Stimulated activated CD4-positive, alpha-beta T cell treated with anti-CD3 and anti-CD28 coated beads, Interleukin-4, amount 100 ng/mL, for 24 hours (primary cell): ENCODE measurements at places on chromosomes 6 and 20.

DNA sequence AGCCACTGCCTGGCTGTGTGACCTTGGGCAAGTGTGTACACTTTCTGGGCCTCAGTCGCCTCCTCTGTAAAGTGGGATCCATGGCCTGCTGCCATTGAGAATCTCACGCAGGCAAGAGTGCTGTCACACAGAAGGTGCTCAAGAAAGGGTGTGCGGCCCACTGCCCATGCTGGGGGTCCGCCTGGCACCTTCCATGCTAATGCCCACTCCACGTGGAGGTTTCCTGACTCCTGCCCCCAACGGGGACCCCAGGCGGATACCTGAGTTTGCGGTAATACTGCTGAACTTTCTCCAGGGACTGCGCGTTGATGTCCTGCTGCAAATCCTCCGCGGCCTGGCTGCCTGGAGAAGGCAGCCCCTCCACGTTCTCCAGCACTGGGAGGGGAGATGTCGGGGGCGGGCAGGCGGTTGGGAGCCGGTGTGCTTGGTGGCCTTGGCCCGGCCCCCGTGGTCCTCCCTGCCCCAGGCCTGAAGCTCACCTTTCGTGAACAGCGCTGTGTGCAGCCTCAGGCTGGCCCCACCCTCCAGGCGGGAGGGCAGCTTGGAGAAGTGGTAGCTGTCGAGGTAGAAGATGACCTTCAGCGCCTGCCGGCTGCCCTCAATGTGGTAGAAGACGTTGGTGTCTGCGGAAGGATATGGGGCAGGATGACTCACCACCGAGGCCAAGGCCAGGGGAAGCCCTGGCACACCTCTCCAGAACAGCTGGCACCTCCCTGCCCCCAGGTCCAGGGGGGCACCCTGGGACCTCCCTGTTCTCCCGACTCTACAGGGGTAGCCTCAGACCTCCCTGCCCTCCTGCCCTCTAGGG, 195.6 kb downstream of the PREX1 start:
- no peak for DNase-seq

- no peak for DNase-seq
These were observed 584 bp downstream of the KIF13A start for GRCh38 chr6:17986656-17987446.

GRCh38 chr6:84522135-84522549, 242.3 kb downstream of the TBX18 start:
- DNase-seq: no peak

DNA sequence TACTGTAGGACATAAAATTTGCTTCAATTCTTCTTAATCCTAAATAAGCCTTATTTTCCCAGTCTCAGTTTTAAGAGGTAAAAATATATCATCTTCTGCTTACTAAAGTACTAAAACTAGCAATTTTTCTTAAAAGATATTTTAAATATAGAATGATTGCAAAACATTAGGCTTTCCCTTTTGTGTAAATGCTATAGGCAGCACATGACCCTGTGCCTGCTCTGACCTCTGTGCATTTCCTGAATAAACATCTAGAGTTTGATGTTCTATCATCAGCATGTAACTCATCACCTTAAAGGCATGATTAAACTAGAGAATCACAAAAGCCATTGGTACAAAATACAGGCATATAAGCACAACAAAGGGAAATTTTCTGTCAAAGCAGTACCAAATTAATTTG, 422.7 kb downstream of the TFAP2B start:
- no peak for DNase-seq

DNA sequence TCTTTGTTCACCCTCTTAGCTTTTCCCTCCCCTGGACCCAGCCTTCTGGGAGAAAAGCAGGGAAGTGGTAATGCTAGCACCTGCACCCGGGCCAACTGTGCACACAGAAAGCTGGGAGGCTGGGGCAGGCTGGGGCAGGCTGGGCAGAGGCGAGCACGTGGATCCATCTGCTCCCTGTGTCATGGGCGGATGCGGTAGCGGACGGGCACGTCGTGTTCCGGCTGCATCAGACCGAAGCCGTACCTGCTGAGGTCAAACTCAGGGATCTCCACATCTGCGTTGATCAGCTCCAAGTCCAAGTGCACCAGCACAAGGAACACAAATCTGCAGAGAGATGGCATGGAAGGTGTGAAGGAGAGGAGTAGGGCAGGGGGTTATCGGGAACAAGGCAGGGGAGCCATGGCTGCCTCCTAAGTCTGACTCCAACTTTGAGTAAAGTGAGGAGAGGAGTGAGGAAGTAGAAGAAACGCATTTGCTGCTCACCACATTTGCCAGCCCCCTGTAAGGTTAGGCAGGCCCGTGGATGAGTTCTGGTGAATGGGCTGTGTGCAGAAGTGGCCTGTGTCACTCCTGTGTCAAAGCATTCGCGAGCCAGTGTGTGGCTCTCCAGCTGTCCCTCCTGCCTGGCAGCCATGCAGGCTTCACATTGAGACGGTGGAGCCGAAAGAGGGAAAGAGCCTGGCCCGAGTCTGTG, 25.4 kb upstream of the KCNB1 start:
- no peak for DNase-seq

DNA sequence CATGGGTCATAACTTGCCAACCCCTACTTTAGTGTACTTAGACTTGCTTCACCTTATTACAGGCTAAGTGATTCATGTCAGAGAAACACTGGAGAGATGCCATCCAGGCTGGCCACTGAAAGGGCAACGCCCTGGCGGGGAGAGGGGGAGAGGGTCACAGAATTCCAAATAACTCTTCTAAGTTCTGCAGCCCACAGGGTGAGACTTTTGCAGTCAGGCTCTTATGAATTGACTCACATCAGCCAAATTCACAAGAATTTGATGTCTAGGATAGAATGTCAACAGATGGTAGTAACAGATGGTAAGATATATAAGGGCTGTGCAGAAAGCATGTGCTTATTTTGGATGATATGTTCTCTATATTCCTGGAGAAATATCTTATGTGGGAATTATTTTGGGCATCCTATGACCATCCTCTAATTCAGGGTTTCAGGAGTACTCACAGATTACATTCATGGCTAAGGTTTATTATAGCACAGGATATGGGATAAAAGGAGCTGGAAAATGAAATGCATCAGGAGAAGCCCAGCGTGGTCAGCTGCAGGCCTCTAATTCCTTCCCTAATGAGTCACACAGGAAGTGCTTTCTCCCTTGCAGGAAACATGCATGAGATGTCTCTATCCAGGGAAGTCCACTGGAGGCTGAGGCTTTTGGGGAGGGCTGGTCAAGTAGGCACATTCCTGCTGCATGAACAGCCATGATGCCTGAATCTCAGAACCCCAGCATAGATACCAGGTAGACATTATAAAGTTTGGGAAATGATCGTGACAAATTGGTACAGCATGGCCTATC, 58.7 kb upstream of the RIN2 start:
- DNase-seq: no peak

DNA sequence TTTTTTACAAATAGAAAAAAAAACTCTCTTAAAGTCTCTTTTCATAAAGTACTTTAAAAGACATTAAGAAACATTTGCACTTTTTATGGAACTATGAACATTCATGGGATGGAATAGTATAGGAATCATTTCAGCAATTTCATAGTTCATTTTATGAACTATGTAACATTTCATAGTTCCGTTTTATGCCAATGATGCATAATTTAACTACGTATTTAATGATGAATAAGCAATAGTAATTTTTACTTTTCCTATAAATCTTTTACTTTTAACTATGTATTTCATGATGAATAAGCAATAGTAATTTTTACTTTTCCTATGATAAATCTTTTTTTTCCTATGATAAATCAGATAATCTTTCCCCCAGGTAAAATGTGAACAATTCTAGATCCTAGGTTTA, 47.7 kb downstream of the FAM184A start:
- no peak for DNase-seq

DNA sequence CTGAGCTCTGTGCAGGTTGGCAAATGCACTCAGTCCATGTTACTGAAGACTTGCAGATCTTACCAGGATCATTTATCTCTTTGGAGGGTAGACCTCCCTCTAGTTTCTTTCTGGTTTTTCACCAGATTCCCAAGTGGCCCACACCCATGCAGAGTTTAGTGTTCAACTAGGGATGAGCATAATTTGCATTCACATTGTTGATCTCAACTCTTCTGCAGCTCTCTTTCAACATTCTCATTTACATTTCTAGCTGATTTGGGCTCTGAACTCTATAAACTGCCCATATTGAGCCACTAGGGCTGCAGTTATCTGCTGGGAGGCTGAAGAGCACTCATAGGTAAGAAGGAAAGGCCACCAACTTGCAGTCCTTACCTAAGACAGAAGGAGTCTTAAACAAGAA, 17.9 kb upstream of the HLA-C start:
- no peak for DNase-seq

DNA sequence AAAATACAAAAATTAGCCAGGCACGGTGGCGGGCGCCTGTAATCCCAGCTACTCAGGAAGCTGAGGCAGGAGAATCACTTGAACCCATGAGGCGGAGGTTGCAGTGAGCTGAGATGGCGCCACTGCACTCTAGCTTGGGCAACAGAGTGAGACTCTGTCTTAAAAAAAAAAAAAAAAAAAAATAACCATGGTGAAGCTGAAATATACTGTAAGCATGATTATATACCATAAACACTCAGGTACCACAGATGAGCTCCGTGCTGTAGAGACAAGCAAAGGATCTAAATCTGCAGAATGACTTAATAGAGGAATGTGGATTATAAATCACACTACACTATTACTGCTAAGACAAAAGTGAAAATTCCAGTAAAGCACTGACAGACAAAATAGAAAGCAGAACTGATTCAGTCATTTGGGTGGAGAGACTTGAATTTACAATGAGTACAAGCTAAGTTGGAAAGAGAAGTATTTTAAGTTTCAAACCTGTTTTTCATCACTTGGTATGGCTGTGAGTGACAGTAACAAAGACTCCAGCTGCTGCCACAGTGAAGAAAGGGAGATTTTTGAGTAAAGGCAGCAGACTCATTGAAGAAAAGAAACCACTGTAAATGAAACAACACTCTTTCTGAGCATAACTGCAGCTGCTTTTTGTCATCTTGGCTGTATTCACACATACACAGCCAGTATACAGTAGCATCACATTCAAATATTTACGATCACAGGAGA, 322.1 kb downstream of the RNGTT start:
- DNase-seq: no peak

DNA sequence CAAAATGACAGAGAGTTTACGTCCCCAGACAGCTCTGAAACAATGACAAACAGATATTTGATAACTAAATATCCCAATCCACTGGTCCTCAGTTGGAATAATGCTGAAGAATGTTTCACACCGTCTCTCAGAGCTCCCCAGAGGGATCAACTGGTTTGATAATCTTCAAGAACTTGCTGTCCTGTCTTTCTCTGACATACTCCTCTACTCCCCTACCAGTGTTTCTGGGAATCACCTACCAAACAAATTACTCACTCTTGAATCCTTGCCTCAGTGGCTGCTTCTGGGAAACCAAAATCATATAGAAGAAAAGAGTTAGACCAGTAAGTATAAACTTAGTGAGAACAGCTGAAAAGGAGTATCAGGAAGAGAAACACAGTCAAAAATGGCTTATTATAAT, 469.7 kb upstream of the JAG1 start:
- DNase-seq: no peak

- no peak for DNase-seq
These were observed 10.8 kb downstream of the CDYL start for GRCh38 chr6:4786996-4787395.

- DNase-seq: no peak
These were observed 313.8 kb downstream of the COL12A1 start for GRCh38 chr6:74892091-74892490.

DNA sequence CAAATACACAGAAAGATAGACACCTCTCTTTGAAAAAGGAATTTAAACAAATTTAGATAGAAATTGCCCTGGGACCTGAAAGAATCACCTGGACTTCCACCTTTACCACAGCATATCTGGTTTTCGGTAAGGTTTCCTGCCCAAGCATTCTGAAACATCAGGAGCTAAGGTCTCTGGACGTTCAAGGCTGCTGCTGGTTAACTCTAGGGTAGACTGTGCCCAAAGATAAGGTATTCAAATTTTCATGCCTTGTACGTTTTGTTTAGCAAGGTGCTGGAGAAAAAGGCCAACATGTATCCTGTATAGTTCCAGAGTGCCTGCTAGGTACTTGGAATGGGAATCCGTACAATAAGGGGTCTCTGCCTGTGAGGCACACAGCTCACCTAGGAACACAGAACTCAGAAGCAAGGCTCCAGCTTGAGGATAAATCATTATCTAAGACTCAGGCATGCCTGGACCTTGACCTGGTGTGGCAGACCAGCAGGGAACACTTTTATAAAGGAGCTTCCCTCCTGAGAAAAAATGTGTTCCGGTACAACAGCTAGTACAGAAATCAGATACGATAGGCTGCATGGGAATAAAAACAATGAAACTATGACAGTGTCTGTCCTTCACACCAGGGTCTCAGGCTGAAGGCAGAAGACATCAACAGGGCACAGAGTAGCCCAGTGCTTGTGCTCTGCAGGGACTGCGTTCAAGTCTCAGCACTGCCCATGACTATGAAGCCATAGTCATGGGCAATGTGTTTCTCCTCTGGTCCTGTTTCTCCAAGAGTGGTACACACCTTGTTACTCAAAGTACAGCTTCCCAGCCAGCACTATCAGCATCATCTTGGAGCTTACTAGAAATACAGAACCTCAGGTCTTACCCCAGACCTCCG, 70.4 kb downstream of the METTL24 start:
- DNase-seq: no peak

DNA sequence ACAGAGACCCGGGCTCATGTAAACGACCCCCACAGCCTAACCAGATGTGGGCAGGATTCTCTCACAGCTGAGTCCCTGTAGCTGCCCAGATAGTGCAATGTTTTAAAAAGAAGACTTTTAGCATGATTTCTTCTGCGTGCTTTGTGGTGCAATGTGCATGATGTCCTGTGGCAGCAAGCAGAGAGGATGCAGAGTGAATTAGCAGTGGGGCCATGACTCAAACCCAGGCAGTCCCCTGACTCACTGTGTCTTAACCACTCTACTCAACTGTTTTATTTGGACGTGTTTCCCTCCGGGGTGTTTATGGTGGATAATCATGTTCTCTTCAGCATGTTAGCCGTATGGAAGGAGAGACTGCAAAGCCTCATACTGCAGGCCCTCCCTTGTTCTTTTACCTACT, 247.9 kb downstream of the SLC24A3 start:
- DNase-seq: no peak

DNA sequence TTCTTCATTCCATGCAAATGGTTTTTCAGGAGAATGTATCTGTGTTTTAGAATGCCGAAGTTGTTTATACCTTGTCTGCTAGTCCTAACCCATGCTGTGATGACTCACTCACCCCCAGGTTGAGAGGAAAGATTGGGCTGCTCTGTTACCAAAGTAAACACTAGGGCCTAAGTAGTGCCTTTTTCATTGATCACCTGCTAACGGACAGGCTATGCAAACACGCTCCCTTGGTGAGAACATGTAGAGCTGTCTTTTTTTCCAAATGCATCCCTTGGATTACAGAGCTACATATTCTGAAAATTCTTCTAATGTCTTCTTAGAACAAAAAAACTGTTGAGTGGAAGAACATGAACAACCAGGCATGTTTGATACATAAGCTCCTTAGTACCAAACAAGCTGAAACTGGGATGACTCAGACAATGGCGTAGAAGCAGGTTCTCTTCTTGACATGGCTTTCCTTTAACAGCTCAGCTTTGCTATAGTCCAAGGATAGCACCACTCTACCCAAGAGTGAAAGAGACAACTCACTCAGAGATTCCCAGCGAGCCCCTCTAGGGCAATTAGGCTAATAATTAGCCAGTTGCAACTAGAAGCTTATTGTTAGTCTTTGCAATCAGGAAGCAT, 20.5 kb downstream of the PERP start:
- no peak for DNase-seq
